CD14-positive monocyte (primary cell): ENCODE measurements at places on chromosomes 11 and 22. TPM values are rescaled to one million over a fixed set of nuclear protein-coding genes. Genes with fewer than 3 reads are reported as not detected.

The METTL15 gene
- 2.9 TPM for polyA plus RNA-seq

The CTSC gene
- 415 TPM for polyA plus RNA-seq

The TALDO1 gene
- 1,249 TPM for polyA plus RNA-seq

DNA sequence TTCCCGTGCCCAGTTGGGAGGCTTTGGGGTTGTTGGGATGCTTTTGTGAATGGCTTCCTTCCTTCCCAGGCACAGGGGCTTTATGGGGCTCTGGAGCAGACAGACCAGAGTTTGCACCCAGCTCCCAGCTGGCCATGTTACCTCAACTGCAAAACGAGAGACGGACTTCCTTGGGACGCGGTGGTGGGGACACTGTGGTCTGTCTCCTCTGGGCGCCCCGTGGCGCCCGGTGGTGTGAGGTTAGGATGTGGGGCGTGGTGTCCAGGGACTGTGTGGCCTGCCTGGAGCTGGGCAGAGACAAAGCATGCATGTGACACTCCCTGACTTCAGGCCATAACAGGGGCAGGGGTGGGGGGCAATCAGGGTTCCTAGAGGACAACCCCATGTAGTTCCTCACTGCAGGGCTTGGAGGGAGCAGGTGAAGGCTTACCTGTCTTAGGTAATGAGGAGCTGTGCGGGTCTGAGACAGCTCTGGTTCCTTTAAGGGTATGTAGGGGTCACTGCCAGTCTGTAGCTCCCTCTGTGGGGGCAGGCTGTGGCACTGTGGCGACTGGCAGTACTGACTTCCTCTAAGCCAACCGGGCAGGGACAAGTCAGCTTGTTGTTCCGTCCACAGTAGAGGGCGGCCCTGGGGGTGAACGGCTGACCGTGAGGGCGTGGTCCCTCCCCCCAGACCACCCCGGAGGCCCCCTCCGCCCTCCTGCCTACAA, 14.4 kb downstream of the KCNQ1 start:
- H3K27ac ChIP-seq: no peak overlapping the region
- H3K36me3 ChIP-seq: no peaks in the 10 kb centered on the region
- no peak for DNase-seq
- H3K4me3 ChIP-seq: no peak overlapping the region
- no peaks in the 10 kb centered on the region for H3K27me3 ChIP-seq

- no peak overlapping the region for H3K4me3 ChIP-seq
- H3K27me3 ChIP-seq: no peaks in the 10 kb centered on the region
- no peaks in the 10 kb centered on the region for H3K4me1 ChIP-seq
- no peak overlapping the region for H3K27ac ChIP-seq
- DNase-seq: no peak
- H3K36me3 ChIP-seq: no peaks in the 10 kb centered on the region
These were observed 27.3 kb downstream of the NTM start for GRCh38 chr11:131397675-131398074.

DNA sequence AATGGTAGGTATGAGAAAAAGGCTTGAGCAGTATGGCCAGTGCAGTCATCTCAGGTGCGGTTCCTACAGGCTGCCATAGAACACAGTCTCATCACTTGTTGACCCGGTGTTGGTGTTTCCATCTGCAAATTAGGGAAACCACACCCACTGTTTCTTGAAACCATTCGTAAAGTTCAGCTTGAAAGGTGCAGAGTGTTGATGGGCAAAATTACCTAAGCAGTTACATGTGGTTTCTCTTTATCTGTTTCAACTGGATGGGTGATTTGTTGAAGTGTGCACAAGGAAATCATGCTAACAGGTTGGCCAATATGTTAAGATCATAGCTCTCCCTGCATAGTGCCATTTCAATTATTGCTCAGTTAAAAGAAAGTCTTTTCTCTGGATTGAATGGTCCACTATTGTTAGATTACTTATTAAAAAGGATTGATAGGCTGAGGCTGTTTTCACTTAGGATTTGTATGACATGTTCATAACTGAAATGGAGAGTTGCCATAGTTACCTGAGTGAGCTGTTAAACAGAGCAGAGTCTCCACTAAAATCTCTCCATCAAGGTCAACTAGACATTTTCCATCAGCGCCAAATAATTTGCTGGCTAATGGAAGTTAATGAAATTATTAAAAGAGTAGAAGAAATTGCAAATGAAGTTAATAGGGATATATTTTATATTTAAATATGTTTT, 203.1 kb upstream of the MTMR2 start:
- no peaks in the 10 kb centered on the region for H3K27me3 ChIP-seq
- no peak for DNase-seq

DNA sequence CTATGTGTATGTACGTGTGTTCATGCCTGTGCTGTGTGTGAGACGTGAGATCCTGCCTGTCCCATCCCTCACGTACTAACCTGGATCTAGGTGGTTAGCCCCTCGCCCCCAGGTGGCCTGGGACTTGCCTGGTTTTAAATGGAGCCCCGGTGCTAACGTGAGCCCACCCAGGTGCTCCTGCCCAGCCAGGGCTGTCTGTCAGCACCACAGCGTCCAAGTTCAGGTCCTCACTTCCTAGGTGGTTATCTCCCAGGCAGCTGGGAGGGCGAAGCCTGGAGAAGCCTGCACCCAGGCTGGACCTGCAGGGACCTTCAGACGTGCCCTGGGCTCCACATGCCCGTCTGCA, 86.0 kb downstream of the KCNQ1 start:
- no peak overlapping the region for H3K27ac ChIP-seq

GRCh38 chr11:44555031-44555800, 10.2 kb upstream of the CD82 start:
- peaks cover 22% of the 10 kb centered on the region for H3K4me1 ChIP-seq
- H3K27ac ChIP-seq: no peak overlapping the region
- no peaks in the 10 kb centered on the region for H3K36me3 ChIP-seq
- H3K4me3 ChIP-seq: no peak overlapping the region
- H3K27me3 ChIP-seq: no peaks in the 10 kb centered on the region
- DNase-seq: no peak

DNA sequence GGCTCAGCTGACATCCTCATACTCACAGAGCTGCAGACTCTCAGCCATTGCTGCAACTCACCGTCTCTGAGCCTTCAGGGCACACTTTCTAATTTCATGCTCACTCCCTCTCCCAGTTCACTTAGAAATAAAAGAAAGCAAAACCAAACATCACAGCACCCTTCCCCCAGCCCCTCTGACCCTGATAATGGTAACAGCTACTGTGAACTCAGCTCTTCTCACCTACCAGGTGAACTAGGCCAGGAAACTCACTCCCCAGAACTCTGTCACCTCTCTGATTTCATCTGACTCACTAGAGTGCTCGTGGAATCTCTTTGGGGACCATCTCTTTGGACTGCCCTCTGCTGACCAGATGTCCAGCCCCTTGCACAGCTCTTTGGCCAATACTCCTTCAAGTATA, 14.5 kb upstream of the PARVA start:
- H3K4me3 ChIP-seq: no peak overlapping the region
- H3K4me1 ChIP-seq: no peaks in the 10 kb centered on the region
- H3K27ac ChIP-seq: no peak overlapping the region

DNA sequence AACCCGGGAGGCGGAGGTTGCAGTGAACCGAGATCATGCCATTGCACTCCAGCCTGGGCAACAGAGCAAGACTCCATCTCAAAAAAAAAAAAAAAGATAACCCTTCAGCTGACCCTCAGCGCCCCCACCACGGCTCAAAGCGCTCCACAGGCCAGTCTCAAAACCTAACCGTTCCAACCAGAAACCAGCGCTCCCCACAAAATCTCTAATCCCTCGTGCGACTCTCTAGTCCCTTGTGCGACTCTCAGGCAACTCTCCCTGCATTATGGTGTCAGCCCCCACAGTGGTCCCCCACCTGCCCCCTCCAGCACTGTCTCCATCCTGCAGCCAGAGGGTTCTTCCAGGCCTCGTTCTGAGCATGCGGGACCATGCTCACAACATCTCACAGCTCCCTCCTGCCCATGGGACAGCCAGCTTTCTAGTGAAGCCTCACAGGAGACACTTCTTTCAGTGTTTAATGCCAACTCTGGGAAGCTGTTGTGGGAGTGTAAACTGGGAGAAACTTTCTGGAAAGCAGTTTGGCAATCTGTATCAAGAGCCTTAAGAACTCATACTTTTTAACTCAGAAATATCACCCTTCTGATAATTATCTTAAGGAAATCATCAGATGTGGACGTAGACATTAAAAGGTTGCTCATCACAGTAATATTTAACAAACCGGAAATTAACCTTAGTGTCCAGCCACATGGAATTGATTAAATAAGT, 4.2 kb upstream of the RASGRP2 start:
- DNase-seq: no peak
- no peaks in the 10 kb centered on the region for H3K27me3 ChIP-seq
- H3K4me3 ChIP-seq: no peak overlapping the region
- H3K27ac ChIP-seq: no peak overlapping the region

- no peaks in the 10 kb centered on the region for H3K36me3 ChIP-seq
- peaks cover 9% of the 10 kb centered on the region for H3K4me1 ChIP-seq
- no peaks in the 10 kb centered on the region for H3K27me3 ChIP-seq
- DNase-seq: no peak
- H3K27ac ChIP-seq: no peak overlapping the region
These were observed 201.2 kb upstream of the MTNR1B start for GRCh38 chr11:92768121-92768840.
